ENCODE measurements at places on chromosomes 12 and 14. TPM values are rescaled to one million over a fixed set of nuclear protein-coding genes. Genes with fewer than 3 reads are reported as not detected.

MANSC4 gene
- polyA plus RNA-seq: 0.24 TPM

RAD51AP1 gene
- polyA plus RNA-seq: 27.1 TPM

CLEC2B gene
- polyA plus RNA-seq: 1.7 TPM

LALBA gene
- not detected for polyA plus RNA-seq

TSPAN19 gene
- polyA plus RNA-seq: 0.38 TPM

TAS2R43 gene
- 0.65 TPM for polyA plus RNA-seq

KLHL33 gene
- polyA plus RNA-seq: 0.88 TPM

SLC16A7 gene
- 4.1 TPM for polyA plus RNA-seq

MYF5 gene
- 0.18 TPM for polyA plus RNA-seq

SLC38A4 gene
- polyA plus RNA-seq: 28.3 TPM

MGAT4C gene
- polyA plus RNA-seq: 2.2 TPM
